WERI-Rb-1 (cell line): ENCODE measurements at places on chromosomes 4 and X.

- DNase-seq, result no peak
These were observed 18.6 kb downstream of the AIMP1 start for GRCh38 chr4:106334741-106335470.

DNA sequence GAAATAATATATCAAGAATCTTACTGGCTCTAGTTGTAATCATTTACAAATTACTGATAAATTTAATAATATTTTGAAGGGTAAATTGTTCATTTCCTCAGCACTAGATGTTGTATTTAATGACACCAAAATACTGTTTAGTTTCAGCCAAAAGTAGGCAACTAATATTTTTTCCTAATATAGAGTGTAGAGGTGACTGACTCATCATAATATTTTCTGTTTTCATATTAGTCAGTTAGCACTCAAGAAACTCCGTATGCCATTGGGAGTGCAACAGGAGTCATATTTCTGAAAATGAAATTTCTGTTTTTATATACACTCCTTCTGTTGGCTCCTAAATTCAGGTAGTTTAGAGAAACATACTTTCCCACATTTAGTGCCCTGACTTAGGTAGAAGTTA lies 36.6 kb upstream of the PTPN13 start:
- no peak for DNase-seq

DNA sequence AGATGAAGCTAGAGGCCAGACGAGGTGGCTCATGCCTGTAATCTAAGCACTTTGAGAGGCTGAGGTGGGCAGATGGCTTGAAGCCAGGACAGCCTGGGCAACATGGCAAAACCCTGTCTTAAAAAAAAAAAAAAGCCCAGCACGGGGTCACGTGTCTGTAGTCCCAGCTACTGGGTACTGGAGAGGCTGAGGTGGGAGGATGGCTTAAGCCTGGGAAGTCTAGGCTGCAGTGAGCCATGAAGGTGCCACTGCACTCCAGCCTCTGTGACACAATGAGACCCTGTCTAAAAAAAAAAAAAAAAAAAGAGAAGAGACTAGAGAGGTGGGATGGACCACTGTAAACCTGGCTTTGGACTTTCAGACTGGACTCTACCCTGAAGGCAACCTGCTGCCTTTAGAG lies 10.7 kb upstream of the LRBA start:
- DNase-seq, result peak; percentile 55

GRCh38 chr4:37732526-37733186 lies 46.5 kb upstream of the RELL1 start:
- DNase-seq, result no peak

- no peak for DNase-seq
These were observed 12.7 kb downstream of the PGK1 start for GRCh38 chrX:78116766-78117165.

GRCh38 chr4:66855956-66856355 lies 689.3 kb downstream of the CENPC start:
- no peak for DNase-seq

DNA sequence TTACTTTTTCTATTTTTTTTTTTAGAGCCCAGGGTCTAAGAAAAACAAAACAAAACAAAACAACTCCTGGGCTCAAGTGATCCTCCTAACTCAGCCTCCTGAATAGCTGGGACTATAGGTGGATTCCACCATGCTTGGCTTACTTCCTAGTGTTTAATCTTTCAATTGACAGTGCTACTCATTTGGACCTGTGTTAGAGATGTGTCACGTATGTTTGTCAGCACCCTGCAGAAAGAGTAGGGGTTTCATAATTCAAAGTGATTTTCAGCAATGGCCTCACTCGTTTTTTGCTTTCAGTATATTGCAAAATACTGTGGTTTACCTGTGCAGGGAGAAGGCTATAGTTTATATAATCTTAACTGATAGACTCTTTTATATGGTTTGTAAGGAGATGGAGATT lies 71.6 kb upstream of the TEX13D start:
- DNase-seq, result no peak

DNA sequence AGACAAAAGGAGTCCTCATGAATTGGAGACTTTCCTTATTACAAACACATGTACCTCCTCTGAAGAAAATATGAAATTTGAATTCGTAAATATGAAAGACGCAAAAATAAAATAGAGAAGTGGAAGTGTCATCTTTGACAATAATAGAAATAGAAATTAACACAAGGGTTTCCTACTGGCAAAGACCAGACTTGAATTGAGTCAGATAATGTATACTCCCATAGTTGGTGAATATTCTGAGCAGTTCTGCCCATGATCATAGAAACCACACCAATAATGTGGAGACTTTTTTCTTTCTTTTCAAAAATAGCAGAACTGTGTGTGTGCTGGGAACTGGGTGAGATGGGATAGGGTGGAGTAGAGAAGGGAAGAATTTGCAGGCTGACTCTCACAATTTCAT lies 277.7 kb upstream of the TET2 start:
- DNase-seq, result no peak

GRCh38 chr4:81214144-81214880 lies 710 bp downstream of the PRKG2 start:
- DNase-seq, result peak; percentile 41

DNA sequence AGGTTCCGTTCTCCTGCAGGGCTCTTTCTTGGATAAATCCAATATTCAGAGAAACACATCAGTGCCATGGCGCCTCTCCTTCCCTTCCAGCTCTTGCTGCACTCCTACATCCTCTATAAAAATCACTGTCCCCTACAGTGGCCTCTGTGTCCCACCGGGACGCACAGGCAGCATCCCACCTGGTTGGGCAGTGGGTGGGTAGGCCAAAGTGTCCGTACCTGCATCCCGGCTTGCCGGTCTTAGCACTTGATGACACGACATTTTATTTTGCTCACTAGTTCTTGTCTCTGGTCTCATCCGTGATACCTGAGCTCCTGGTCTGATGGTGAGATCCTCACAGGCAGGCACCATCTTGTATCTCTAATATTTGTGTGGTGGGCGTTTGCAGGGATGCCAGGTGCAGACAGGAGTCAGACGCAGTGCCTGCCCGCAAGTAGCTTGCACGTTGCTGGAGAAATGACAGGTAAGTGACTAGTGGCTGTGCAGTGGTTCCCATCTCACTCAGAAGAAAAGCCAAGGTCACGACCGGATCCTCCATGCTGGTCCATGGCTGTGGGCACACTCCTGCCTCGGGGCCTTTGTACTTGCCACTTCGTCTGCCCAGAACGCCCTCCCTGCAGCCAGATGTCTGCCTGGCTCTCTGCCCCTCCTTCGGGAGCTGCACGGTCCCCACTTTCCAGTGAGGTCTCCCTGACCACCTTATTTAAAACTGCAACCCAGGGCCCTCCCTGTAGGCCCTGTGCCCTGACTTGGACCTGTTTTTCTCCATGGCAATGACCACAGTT lies 109.7 kb downstream of the SORCS2 start:
- DNase-seq, result no peak

DNA sequence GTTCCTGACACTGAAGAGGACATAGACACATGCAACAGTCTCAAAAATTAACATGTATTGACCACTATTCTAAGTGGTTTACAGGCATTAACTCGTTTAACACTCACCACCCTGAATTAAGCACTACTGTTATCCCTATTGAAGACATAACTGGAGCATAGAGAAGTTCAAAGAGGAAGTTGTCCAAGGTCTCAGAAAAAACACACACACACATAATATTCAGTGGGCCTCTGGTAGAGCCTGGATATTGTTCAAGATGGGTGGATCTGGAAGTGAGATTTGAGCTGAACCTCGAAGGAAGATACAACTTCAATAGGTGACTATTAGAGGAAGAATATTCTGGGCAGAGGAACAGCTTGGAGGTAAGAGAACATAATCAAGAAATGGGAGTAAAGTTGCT lies 334.9 kb downstream of the HNRNPD start:
- DNase-seq, result no peak

DNA sequence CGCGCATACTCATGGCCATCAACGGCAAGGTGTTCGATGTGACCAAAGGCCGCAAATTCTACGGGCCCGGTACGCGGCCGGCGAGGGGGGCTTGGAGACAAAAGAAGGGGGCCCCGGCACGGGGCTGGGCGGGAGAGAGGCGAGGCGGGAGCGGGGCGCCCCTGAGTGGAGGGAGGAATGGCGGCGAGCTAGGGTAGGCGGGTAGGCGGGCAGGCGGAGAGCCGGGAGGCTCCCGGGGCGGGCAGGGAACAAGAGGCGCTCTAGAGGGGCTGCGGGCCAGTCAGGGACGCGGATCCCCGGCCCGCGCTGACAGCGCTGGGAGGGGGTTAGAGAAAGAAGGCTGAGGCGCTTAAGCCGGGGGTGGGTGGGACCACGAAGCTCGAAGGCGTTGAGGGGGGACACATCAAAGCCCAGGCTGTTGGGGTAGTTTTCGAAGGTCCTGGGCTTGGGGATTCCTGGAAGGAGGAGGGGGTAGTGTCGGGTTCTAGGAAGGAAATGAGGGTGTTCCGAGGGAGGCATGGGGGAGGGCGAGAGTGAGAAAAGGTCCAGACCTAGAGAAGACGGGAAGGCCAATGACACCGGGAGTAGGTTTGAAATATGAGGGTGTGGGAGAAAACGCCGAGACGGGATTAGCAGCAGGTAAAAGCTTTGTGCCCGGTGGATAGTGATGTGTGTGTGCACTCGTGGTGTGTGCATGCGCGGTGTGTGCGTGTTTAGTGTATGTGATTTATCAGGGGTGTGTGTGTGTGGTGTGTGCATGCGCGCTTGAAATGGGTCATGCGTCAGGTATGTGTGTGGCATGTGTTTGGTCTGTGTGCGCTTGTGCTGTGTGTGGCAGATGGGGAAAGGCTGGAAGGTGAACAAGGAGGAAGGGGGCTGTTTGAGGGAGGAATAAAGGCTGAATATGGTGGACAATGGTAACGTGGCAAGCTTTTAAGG lies 807 bp downstream of the PGRMC1 start:
- peak; percentile 33 for DNase-seq

DNA sequence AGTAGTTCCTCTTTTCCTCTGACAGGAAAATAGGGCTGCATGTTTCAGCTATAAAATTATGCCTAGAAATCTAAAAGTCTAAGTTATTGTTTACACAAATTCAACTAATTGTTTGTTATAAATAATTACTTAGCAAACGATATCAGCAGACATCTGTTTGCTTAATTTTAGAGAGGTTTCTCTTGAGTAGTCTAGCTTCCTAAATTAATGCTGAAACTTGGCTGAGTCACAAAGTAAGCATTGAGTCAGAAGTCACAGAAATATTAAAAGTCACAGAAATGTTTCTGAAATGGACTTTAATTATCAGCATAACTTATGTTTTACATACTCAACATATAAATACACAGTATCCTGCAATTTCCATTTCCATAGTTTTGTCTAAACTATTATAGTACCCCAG lies 1044.0 kb downstream of the CCSER1 start:
- no peak for DNase-seq

DNA sequence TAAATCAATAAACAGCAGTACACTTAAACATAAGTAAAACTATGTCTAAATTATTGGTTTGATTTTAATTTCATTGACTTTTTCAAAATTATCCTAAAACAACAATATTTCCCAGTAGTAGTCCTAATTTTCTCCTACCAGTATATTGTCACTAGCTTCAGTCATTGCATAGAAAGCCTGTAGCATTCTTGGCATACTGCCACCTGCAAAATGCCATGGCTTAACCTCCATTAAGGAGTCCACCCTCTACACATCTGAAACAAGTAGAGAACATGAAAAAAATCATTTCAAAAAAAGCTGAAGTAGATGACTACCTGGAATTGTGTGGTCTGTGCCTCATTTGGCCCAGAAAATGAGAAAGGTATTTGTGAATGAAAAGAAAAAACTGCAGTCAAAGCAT lies 348.5 kb downstream of the INPP4B start:
- DNase-seq, result no peak

GRCh38 chrX:72685810-72686456 lies 28.2 kb downstream of the PHKA1 start:
- no peak for DNase-seq

- no peak for DNase-seq
These were observed 638.7 kb upstream of the TENM3 start for GRCh38 chr4:181604546-181604945.

DNA sequence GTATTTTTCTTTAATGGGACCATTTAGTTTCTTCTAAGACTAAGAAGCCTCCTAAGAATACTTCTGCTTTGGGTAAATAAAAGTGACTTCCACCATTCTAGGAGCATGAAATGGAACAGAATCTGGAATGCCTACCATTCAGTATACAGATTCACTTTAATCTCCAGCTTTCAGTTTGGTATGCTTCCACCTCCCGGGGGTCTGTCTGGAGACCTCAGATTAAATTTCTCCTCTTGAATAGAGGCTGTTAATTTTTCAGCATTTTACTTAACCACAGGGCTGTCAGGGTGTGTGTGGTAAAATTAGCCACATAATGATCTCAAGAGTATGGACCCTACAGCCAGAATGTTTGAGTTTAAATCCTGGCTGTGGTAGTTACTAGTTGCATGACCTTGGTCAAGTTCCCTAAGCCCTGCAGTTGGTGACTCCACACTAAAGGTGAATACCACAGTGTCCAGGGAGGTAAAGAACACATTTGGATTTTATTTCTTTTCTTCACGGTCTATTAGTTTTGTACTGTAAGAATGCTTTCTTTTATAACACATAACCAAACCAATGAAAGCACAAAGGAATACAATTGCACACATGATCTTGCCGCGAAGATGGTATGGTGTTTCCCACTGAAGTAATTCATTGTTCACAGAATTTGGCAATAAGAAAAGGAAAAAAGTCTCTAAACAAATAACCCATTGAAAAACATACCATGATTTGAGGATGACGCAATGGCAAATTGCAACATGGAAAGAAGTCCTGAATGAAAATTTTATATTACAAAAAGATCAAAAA lies 37.3 kb upstream of the TRIM2 start:
- DNase-seq, result no peak

GRCh38 chrX:2474963-2475726 lies 25.6 kb downstream of the DHRSX start:
- DNase-seq, result no peak

GRCh38 chr4:155748039-155748438 lies 10.8 kb upstream of the GUCY1B1 start:
- DNase-seq, result no peak

DNA sequence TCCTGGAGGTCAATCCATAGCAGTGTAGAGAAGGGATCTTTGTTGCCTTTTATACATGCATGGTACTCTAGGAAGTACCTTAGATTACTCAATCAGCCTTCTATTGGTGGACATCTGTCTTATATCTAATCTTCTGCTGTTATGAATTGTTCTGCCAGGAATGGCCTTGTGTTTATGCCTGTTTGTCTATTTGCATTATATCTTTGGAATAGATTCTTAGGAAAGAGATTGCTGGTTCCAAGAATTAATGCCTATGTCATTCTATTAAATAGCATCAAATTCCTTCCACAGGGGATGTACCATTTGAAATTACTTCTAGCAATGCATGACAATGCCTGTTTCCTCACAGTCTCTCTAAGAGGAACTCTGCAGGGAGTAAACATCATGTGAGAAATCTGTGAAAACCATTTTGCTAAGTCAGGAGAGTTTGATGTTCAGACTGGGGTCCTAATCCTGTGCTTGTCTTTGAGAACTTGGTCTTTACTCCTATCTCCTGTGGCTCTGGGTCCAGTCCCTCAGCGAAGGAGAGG lies 42.5 kb downstream of the BEX3 start:
- no peak for DNase-seq

- no peak for DNase-seq
These were observed 154.2 kb downstream of the FHIP1A start for GRCh38 chr4:151563194-151563593.
